HuH-7.5 (cell line): ENCODE measurements at places on chromosomes 16 and 17.

- DNase-seq: peak; percentile 80
Observed at GRCh38 chr16:87602821-87603683, 744 bp downstream of the JPH3 start.

DNA sequence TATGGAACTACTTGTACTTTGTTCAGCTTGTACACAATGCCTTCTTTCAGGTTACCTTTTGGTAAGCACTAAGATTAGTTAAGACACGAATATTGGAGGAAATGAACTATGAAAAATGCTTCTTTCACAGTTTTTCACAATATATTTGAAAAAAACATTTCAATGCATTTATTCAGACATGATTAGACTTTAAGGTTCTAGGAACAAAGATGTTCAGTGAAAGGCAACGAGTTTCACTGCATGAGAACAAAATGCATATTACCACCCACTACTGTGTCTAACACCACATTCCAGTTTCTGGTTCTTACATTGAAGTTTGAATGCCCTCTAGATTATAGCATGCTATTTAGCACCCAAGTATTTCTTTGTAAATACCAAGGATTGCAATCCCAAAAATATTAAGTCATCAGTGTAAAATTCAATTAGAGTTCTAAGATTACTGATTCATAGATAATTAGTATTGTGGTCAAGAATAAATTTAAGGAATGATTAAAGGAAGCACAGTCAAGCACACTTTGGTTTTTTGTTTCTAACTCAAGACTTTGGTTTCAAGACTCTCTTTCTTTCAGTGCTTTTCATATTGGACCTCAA is 261.7 kb downstream of the CEP112 start:
- no peak for DNase-seq

GRCh38 chr17:64255764-64256163 is 7.3 kb downstream of the TEX2 start:
- DNase-seq: no peak

DNA sequence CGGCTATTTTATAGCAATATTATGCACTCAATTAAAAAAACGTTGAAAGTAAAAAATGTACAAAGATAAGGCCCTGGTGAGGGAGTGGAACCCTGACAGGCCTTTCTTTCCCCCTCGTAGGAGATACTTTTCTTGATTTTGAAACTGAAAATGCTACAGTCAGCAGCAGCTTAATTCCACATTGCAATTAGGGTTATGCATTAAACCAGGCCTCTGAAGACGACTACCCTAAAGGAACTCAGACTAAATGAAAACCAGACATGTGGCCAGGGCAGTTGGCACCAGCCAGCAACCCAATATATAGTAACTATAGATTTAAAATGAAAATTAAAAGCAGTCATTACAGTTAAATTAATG is 463.2 kb upstream of the MAF start:
- no peak for DNase-seq

- no peak for DNase-seq
Observed at GRCh38 chr17:42767512-42767911, 5.7 kb upstream of the VPS25 start.
